ENCODE measurements at places on chromosomes 3 and 15.

DNA sequence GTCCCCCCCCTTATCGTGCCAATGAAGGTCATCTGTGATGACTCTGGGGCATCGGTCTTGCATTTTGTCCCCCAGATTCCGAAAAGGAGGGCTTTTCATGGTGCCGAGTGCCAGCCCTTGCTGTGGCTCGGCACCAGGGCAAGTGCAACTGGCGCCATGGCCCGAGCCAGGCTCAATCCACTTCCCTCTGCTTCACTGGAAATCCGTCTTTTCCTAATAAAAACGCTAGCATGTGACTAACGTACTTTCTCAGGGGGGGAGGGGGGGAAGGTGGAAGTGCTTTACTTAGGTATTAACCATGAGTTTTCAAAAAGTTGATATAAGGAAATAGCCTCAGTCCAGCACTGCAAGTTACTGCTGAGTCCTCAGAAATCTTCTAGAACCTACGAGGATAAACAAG lies 20.5 kb downstream of the TRPM1 start:
- DNase-seq: no peak

DNA sequence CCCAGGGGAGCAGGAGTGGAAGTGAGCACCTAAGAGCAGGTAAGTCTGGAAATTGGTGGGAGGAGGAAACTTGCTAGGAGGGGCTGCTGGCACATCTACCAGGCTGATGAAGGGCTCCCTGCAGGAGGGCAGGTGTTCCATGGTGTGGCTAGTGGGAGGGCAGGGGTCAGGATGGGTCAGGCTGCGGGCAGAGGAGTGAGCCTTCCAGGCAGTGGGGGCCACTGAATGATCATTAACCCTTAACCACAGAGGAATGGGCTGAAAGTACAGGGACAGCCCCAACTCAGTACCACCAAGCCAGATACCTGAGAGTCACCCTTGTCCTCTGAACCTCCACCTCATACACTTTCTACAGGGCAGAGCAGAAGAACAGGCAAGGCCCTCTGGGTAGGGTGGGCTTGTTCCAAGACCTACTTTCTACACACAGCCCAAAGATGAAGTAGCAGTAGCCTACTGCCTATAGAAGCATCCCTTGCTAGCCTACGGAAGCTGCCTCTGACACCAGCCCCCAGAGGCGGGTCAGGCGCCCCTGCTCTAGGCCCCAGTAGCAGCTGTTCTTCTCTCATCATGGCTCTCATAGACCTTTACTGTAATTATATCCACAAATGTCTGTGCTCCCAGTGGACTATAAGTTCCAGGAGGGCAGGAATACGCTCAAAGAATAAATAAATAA lies 4.6 kb downstream of the RAB6B start:
- DNase-seq: no peak

GRCh38 chr15:96629511-96629910 lies 299.0 kb downstream of the NR2F2 start:
- DNase-seq: no peak

- DNase-seq: no peak
Measured at GRCh38 chr3:131402391-131403039, 20.9 kb downstream of the NUDT16 start.

DNA sequence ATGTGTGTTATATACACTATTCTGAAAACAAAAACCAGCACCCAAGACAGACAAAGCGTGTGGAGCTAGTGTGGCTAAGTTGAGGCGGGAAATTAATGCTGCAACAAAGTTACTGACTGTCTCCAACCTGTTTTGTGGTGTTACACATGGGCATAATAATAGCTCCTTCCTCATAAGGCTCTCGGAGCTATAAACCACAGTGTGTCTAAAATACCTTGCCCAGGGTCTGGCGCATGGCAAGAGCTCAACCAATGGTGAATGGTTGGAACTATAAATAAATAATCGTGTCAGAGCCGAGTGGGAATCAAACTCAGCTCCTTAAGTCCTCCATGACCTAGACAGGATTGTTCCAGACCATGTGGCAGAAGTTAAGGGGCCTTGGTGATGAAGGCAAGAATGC lies 35.9 kb upstream of the TFRC start:
- no peak for DNase-seq

DNA sequence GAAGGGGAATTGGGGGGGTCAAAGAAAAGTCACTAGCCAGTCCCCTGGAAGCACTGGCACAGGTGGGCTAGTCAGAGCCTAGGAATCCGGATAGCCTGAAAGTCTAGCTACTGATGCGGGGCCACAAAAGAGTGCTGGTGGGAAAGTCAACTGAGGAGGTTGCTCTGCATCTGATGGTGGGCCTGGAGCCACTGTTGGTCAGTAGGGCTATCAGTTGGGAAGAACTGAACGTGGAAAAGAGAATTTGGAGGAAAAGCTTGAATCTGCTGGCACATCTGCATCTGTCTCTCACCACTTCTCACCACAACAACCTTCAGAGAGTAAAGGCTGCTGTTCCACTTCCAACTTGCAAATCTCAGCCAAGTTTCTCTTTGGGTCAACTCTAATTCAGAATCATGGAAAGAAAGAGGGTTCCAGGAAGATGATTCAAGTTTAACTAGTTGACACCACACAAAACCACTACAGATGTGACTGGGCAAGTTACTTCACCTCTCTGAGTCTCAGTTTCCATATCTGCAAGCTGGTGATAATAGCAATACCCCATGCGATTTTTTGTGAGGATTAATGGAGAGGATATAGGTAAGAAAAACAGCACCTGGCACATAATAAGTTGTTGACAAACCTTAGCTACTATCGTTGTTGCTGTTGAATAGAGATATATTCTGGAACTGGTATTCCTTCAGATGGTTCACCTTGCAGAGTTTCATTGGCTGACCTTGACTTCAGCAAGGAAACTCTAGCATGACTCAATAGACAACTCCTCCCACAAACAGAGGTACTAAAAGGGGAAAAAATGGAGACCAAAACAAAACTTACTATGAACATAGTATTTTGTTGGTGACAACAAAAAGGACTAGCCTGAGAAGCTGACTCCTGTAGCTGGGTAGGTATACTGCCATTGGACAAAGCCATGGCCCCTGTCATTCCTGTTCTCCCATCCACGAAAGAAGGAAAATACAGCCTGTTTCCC lies 280.2 kb upstream of the STT3B start:
- no peak for DNase-seq

- no peak for DNase-seq
Measured at GRCh38 chr15:68518046-68518445, 60.7 kb upstream of the CORO2B start.

DNA sequence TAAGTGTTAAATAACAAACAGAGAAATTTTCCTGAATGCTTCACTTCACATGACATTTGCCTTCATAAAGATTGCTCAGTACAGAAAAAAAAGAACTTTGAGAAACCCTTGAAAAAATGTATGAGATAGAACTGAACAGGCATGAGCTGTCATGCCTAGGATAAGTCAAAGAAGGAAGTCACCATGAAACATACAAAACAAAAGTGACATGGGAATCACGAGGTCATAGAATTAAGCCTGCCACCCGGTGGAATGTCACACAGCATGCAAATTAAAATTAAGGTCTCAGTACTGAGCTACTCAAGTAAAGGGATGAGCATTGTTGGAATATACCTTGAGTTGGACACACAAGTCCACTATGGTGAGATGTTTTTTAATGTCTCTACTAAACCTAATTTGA lies 652.5 kb upstream of the NECTIN3 start:
- no peak for DNase-seq

DNA sequence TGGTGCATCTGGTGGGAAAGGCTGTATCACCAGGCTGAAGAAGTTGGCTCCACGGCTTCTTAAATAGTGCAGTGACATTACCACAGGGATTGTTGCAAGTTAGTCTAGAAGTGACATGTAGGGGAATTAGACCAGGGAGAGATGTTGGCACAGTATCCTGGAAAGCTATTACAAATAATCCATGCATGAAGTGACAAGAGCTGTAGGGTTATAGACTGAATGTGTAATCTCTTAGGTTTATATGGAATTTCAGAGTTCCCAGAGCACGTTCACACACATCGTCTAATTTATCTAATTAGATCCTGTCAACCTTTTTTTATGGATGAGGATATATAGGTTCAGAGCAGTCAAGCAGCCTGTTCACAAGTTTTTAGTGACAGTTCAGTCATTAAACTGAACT lies 37.3 kb upstream of the APH1B start:
- DNase-seq: no peak

DNA sequence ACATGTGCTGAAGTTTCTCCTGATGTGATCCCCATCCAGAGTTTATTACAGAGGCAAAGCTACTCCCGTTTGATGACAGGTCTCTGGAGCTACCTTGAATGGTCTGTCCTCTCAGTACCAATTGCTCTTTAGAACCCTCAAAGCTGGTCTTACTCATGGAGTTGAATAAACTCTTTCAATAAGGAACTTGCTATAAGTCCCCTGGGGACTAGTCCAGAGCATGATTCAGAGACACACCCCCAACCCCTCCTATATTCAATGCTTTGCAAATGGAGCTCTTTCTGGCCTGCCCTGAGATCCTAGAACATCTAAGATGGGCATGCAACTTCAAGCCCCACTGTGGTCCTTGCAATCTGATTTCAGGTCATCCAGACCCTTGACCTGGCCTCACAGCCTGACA lies 23.9 kb upstream of the TPM1 start:
- no peak for DNase-seq

DNA sequence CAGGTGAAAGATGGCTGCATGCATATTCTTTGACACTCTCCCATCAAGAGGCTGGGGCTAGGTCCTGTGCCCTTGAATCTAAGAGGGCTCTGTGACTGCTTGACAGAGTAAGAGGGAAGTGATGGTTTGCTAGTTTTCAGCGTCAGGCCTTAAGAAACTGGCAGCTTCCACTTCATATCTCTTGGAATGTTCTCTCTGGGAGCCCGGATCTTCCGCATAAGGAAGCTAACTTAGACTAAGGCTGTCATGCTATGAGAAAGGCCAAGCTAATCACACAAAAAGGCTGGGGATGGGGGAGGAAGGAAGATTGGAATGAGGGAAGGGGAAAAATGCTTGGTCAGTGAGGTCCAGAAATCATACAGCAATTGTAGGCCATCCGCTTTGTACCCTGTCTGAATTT lies 50.0 kb downstream of the MB21D2 start:
- DNase-seq: no peak

DNA sequence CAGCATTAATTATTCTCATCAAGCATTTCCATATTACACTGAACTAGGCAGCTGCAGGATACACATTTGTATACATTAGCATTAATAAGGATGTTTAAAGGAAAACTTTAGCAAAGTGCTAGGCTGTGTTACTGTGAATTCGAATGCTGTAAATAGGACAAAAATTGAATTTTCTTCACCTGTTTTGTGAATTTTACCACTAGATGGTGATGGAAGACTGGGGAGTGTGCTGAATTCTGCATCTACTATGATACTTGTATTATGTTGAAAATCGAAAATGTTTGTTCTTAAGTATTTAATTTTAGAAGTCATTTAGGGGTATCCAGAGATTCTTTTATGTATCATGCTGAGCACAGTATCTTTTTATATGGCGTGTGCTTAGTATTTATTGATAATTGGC lies 12.3 kb upstream of the P2RY14 start:
- peak; percentile 15 for DNase-seq

GRCh38 chr15:95687061-95687460 lies 643.4 kb upstream of the NR2F2 start:
- no peak for DNase-seq

DNA sequence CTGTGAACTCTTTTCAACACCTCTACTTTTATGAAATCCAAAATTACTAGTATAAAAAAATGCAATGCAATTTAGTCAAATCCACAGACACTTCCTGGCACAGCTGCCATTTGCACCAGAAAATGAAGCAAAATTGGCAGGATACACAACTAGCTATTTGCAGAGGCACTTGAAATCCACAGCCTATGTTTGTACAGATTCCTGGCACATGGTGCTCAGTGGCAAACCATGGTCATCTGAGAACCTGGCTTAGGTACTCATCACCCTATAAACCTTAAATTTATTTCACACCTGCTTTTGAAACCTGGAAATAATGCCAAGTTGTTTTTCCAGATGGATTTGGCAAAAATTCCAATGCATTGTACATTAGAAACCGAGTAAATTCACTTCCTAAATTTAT lies 20.2 kb upstream of the PPM1L start:
- DNase-seq: no peak

DNA sequence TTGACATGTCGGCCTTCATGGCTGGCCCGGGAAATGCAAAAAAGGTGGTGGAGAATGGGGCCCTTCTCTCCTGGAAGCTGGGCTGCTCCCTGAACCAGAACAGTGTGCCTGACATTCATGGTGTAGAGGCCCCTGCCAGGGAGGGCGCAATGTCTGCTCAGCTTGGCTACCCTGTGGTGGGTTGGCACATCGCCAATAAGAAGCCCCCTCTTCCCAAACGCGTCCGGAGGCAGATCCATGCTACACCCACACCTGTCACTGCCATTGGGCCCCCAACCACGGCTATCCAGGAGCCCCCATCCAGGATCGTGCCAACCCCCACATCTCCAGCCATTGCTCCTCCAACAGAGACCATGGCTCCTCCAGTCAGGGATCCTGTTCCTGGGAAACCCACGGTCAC lies 23.1 kb upstream of the BSN start:
- no peak for DNase-seq

- no peak for DNase-seq
Measured at GRCh38 chr3:186340204-186340603, 21.8 kb downstream of the DGKG start.

GRCh38 chr15:91988071-91988470 lies 134.6 kb downstream of the SLCO3A1 start:
- no peak for DNase-seq

DNA sequence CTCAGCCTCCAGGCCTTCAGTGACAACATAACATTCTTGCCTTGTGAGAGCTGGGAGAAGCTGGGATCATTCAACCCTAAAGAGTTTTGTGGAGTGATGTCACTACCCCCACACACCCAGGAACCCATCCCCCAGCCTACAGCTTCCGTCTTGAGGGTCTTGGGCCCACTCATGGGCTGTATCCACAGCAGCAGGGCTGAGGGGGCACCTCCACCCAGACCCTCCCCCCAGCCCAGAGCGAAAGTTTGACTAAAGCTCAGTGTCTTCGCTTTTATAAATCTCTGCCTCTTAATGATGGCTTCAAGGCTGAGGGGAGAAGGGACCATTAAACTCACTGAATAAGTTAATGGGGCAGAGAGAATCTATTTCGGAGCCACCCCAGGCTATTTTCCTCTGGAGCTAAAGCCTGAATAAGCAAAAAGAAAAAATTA lies 23.8 kb downstream of the NTRK3 start:
- no peak for DNase-seq

- DNase-seq: no peak
Measured at GRCh38 chr15:51267703-51268083, 70.7 kb downstream of the CYP19A1 start.

DNA sequence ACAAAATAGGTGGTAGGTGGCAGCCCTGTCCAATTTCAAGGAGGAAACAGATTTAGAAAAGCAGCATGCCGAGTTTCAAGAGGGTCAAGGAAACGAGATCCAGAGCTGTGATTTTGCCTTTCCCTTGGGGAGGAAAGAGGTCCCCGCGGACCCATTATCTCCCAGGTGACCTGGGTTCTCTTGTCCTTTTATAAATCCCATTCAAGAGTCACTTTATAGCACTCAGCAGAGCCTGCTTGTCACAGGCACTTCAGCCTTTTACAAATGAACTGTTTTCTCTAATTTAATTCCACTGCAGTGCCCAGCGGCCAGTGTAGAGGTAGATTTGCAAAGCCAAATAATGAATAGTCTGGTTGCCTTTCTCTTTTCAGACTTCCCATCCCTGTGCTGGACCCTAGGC lies 99.9 kb downstream of the CD47 start:
- DNase-seq: no peak

- DNase-seq: no peak
Measured at GRCh38 chr3:53195066-53195450, 34.0 kb downstream of the PRKCD start.

GRCh38 chr3:72300621-72301020 lies 515.7 kb upstream of the PROK2 start:
- no peak for DNase-seq

GRCh38 chr3:122079524-122080206 lies 24.5 kb downstream of the CD86 start:
- no peak for DNase-seq

Measured in germinal center (tissue), 1 donor.